ENCODE measurements at places on chromosomes 13 and 19.

- DNase-seq, result no peak
Measured at GRCh38 chr13:62482351-62482750, 1066.7 kb upstream of the PCDH20 start.

DNA sequence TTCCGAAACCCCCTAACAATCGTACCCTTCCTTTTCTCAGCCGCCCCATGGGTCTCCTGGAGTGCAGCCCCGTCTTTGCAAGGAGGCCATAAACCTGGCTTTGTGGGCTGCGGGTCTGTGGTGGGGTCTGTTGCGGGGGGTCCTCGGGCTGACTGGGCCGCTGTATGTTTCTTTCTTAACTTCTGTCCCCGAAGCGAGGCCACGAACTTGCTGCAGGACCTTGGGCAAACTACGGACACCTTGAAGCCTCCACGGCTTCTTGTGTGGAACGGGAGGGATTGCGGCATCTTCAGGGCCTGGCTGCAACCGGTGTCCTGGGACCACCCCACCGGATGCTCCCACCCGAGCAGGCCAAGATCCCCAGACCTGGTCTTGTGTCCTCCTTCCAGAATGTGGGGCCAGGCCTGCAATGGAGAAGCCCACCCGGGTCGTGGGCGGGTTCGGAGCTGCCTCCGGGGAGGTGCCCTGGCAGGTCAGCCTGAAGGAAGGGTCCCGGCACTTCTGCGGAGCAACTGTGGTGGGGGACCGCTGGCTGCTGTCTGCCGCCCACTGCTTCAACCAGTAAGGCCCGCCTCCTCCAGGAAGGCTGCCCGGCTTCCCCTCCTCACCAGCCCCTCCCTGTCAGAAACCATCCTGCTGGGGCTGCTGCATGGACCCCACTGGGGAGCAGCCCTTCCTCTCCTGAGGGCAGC, 12.0 kb downstream of the TIMM13 start:
- DNase-seq, result no peak

DNA sequence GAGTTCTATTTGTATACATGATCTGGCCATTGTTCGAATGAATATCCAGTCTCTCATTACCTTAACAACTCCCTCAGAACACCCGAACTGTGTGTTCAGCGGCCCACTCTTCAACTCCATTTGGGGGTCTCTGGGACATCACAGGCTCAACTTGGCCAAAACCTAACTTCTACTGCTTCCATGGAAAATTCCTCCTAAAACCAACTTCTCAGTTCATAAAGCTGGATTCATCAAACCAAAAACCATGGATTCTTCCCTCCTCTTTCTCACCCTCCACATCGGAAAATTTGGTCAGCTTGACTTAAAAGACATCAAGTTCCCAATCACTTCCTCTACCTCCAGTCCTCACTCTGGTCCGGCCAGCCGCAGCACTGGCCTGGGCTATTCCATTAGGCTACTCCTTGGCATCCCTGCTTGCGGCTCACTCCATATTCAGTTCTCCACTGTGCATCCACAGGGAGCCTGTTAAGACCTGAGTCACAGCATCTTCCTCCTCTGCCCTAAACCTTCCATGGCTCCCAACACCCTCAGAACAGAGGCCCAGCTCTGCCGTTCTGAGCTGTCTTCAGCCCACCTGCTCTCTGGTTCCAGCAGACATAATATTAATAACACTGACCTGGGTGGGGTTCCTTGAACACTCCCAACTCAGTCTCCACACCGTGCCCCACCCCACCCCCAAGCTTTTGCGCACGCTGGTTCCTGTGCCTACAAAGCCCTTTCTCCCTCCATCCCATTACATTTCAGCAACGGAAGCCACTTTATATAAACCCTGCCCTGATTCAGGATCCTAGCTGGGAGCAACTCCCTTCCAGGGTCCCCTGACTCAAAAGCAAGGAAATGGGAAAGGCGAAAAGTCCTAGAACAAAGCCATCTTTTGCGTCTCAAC, 1.1 kb downstream of the ZNF792 start:
- no peak for DNase-seq

DNA sequence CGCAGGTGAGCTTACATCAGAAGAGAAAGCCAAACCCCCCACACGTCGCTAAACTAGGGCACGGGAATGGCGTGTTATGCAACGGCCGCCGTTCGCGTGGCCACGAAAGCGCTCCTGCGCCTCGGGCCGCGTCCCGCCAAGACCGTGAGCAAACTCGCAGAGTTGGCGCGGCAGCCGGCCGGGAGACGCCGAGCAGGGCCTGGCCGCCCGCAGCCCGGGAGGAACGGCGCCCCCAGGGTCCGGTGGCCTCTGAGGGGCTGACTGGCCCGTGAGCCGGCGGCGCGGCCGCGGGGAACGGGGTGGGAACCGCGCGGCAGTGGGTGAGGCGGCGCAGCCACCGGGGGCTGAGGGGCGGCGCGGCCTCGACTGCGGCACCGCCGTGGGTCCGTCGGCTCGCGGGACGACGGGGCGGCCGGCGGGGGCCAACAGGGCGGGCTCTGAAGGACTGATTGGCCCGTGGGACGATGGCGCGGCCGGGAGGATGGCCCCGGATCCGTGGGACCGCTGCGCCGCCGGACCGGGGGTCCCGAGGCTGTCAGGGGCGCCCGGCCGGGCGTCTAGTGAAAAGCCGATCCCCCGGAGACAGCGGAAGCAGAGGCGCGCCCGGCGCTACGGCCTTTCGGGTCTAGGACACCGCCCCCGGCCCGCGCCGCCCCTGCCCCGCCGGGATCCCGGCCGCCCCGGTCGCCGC, 903 bp downstream of the LATS2 start:
- peak; percentile 82 for DNase-seq

DNA sequence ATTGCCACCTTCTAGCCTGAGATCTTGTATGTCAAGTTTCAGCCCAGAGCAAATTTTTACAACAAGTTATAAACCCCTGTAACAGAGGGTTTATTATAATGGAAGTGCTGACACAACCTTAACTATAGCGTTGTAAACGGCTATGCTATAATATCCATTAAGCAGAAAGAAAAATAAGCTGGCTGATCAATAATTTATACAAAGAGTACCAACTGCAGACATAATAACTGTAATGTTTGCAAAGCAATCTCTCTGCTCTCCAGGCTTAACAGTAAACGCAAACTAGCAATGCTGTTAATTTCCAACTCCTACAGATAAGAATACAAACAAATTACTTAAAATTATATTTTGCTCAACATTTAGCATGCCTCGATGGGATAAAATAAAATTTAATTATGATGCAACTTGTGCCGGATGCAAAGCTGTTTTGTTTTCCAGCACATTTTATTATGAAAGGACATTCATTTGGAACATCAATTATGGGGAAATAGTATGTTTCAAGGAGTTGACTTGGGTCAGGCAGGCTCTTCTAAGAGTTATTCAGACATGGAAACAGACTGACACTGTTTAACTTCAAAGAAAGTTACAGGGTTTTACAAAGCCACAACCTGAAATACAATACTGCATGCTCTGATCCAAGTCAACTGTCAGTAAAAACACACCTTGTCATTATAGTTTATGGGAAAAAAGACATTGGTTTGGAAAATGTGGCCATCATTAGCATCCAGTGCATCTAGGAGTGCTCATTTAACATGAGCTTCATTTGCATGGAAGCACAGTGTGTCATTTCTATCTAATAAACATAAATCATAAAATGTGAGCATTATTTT, 6.6 kb upstream of the DACH1 start:
- DNase-seq, result no peak

DNA sequence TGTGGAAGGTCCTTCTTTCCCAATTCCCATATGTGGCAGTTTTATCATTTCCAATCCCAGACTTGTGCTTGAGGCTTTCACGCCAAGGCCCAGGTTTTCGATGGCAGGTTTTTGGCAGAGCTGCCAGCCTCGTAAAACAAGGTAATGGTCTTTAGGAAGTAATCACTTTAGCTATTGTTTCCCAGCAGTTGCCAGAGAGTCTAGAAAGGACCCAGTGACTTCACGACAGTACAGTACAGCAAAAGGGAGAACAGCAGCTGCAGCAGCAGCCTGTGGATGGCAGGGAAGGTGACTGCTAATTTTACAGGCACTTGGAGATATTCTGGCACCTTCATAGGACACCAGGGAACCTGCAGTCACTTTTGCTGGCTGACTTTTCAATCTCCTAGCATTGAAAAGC, 291.6 kb upstream of the MAB21L1 start:
- DNase-seq, result no peak
